Progenitor cell of endocrine pancreas (in vitro differentiated cells): ENCODE measurements at places on chromosomes 3 and 15. TPM values are rescaled to one million over a fixed set of nuclear protein-coding genes. Genes with fewer than 3 reads are reported as not detected.
A peak's percentile ranks its signal among the peaks of the same experiment; 100 is the strongest.

DNA sequence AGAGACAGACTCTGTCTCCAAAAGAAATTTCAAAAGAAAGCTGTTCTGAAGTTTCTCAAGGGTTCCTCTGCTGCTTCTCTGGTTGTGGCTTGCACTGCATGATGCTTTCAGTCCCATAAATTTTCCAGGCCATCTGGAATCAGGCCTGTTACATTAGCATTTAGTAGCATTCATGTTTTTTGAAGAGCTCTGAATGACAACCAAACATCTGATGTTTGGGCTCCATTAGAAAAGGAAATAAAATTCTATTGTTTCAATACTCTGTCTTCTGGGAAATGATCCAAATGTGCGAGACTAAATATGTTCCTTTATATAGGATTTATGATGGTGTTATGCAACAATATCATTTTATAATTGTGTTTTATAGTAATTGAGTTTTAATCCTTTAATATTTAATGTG lies 455.8 kb downstream of the GABRG3 start:
- H3K4me3 ChIP-seq, result no peak overlapping the region
- no peak for DNase-seq
- no peaks in the 10 kb centered on the region for H3K4me1 ChIP-seq
- H3K27ac ChIP-seq, result no peak overlapping the region
- no peaks in the 10 kb centered on the region for H3K36me3 ChIP-seq
- H3K27me3 ChIP-seq, result no peaks in the 10 kb centered on the region

- no peak overlapping the region for H3K4me3 ChIP-seq
- H3K27ac ChIP-seq, result no peak overlapping the region
- no peak for DNase-seq
- no peaks in the 10 kb centered on the region for H3K27me3 ChIP-seq
These were observed 10.4 kb downstream of the TEX264 start for GRCh38 chr3:51681453-51681852.

- no peak for DNase-seq
- H3K4me3 ChIP-seq, result peak overlapping the region; percentile 60
- H3K27me3 ChIP-seq, result peaks cover 62% of the 10 kb centered on the region
These were observed 1.8 kb downstream of the DAPK2 start for GRCh38 chr15:64044300-64045100.

GRCh38 chr3:21273259-21274025 lies 477.6 kb downstream of the ZNF385D start:
- DNase-seq, result no peak
- no peak overlapping the region for H3K27ac ChIP-seq
- H3K4me3 ChIP-seq, result no peak overlapping the region
- H3K27me3 ChIP-seq, result no peaks in the 10 kb centered on the region
- no peaks in the 10 kb centered on the region for H3K4me1 ChIP-seq

- H3K27ac ChIP-seq, result no peak overlapping the region
- no peaks in the 10 kb centered on the region for H3K36me3 ChIP-seq
- no peaks in the 10 kb centered on the region for H3K4me1 ChIP-seq
- DNase-seq, result no peak
- no peaks in the 10 kb centered on the region for H3K27me3 ChIP-seq
These were observed 251.5 kb upstream of the CBLB start for GRCh38 chr3:106120356-106120755.

GRCh38 chr3:159887911-159888310 lies 100.7 kb upstream of the IL12A start:
- no peak for DNase-seq
- no peaks in the 10 kb centered on the region for H3K4me1 ChIP-seq
- H3K27me3 ChIP-seq, result no peaks in the 10 kb centered on the region
- no peak overlapping the region for H3K4me3 ChIP-seq
- H3K27ac ChIP-seq, result no peak overlapping the region

DNA sequence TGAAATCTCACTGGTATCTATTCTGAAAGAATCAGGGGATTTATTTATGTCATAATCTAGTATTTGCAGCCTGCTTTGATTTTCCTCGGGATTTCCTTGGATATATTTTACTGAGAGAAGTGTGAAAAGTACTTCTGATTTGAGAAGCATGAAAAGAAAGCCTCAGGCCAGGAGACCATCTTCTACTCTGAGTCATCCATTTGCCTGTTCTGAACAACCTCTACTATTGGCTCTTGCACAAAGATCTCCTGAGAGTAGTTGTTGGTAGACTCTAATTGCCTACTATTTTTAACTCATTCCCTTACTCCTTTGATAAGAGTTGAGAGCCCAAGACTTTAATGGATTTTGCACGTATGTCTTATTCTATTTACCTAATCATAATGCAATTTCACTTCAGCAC lies 318.9 kb downstream of the BCHE start:
- no peak overlapping the region for H3K27ac ChIP-seq
- H3K4me3 ChIP-seq, result no peak overlapping the region
- H3K27me3 ChIP-seq, result no peaks in the 10 kb centered on the region
- no peak for DNase-seq
- H3K4me1 ChIP-seq, result no peaks in the 10 kb centered on the region

- no peak overlapping the region for H3K4me3 ChIP-seq
- no peak for DNase-seq
- peaks cover 31% of the 10 kb centered on the region for H3K36me3 ChIP-seq
- no peak overlapping the region for H3K27ac ChIP-seq
These were observed 32.0 kb downstream of the FAIM start for GRCh38 chr3:138640537-138640936.

- H3K27me3 ChIP-seq, result no peaks in the 10 kb centered on the region
- no peak overlapping the region for H3K4me3 ChIP-seq
- peak overlapping the region; percentile 50 for H3K27ac ChIP-seq
- DNase-seq, result no peak
- H3K4me1 ChIP-seq, result peaks cover 33% of the 10 kb centered on the region
These were observed 121.6 kb upstream of the LMOD3 start for GRCh38 chr3:69244039-69244438.

NR1I2 gene
- total RNA-seq, result 0.62 and 1.0 TPM in 2 replicates

DNA sequence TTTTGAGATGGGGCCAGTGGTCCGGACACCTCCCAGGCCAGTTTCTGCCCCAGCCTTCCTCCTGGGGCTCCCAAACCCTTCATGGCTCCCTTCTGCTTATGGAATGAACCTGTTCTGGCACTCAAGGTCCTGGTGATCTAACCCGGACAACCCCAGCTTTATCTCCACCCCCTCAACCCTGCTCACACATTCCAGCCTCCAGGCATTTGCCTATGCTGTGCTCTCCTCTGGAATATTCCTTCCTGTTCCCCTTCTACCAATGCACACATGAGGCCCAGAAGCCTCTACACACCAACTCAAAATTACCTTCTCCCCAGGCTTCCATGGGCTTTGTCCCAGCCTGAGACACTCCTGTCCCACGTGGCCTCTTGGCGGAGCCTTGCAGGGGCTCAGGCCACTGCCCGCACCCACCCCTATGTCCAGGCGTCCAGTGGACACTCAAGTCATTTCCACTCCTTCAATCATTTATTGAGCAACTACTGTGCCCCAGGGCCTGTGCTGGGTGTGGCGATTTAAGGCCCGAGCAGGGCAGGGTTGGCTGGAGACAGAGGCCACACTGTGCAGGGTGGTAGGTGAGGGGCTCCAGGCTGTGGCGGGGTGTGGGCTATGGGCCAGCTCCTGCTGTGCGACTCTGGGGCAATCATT lies 18.8 kb downstream of the PLXND1 start:
- peaks cover 3% of the 10 kb centered on the region for H3K27me3 ChIP-seq
- no peak for DNase-seq
- H3K36me3 ChIP-seq, result no peaks in the 10 kb centered on the region
- no peak overlapping the region for H3K27ac ChIP-seq

GRCh38 chr15:47398594-47398993 lies 318.7 kb upstream of the SEMA6D start:
- no peaks in the 10 kb centered on the region for H3K36me3 ChIP-seq

GRCh38 chr15:67105065-67105951 lies 39.9 kb downstream of the SMAD3 start:
- H3K4me3 ChIP-seq, result no peak overlapping the region
- peaks cover 4% of the 10 kb centered on the region for H3K36me3 ChIP-seq
- no peak for DNase-seq
- peaks cover 32% of the 10 kb centered on the region for H3K4me1 ChIP-seq
- peak overlapping the region; percentile 18 for H3K27ac ChIP-seq

GRCh38 chr3:108398510-108398909 lies 102.2 kb downstream of the HHLA2 start:
- DNase-seq, result no peak
- H3K27me3 ChIP-seq, result peaks cover 4% of the 10 kb centered on the region
- H3K27ac ChIP-seq, result no peak overlapping the region

LMLN gene
- 8.0 and 14.4 TPM in 2 replicates for total RNA-seq

CHRM5 gene
- total RNA-seq, result not detected in 2 replicates

EFHB gene
- 1.2 and 1.4 TPM in 2 replicates for total RNA-seq

SMAD6 gene
- total RNA-seq, result 35.5 and 38.9 TPM in 2 replicates

BNC1 gene
- total RNA-seq, result 0.58 and 0.67 TPM in 2 replicates

NAALADL2 gene
- 10.4 TPM in 2 replicates for total RNA-seq

MESP2 gene
- total RNA-seq, result not detected in 2 replicates

GRCh38 chr3:22684739-22685138 lies 518.4 kb upstream of the UBE2E2 start:
- peaks cover 3% of the 10 kb centered on the region for H3K4me1 ChIP-seq
- H3K27ac ChIP-seq, result no peak overlapping the region
- H3K4me3 ChIP-seq, result no peak overlapping the region

GRCh38 chr15:78174401-78174800 lies 25.2 kb downstream of the IDH3A start:
- H3K4me1 ChIP-seq, result no peaks in the 10 kb centered on the region
- no peaks in the 10 kb centered on the region for H3K27me3 ChIP-seq
- no peak overlapping the region for H3K4me3 ChIP-seq
- H3K27ac ChIP-seq, result no peak overlapping the region
- peaks cover 12% of the 10 kb centered on the region for H3K36me3 ChIP-seq

- no peaks in the 10 kb centered on the region for H3K4me1 ChIP-seq
- H3K27ac ChIP-seq, result no peak overlapping the region
- no peaks in the 10 kb centered on the region for H3K36me3 ChIP-seq
These were observed 119.6 kb upstream of the EPHA3 start for GRCh38 chr3:88987776-88988175.

DNA sequence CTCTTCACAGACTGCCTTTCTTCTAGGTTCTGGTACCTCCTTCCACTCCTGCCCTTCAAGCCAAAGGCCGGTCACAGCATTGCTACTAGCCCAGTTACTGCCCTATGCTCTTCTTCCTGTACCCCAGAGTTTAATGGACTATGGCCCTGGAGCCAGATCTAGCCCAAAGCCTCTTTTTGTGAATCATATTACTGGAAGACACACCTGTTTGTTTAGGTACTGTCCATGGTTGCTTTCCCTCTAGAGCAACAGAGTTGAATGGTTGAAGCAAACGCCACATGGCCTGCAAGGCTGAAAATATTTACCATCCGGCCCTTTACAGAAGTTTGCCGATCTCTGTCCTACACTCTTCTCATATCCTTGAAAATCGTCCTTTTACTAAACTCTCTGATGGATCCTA lies 47.0 kb downstream of the PDZRN3 start:
- peaks cover 15% of the 10 kb centered on the region for H3K4me1 ChIP-seq
- H3K27me3 ChIP-seq, result peaks cover 11% of the 10 kb centered on the region
- no peak for DNase-seq
- H3K36me3 ChIP-seq, result peaks cover 6% of the 10 kb centered on the region
- H3K27ac ChIP-seq, result no peak overlapping the region
- H3K4me3 ChIP-seq, result no peak overlapping the region

ZNF660 gene
- 22.6 and 27.1 TPM in 2 replicates for total RNA-seq

EDC3 gene
- 61.6 and 62.6 TPM in 2 replicates for total RNA-seq

EIF3J gene
- total RNA-seq, result 75.8 and 81.7 TPM in 2 replicates

COPS2 gene
- 84.0 and 86.7 TPM in 2 replicates for total RNA-seq

- H3K4me1 ChIP-seq, result peaks cover 32% of the 10 kb centered on the region
- peak overlapping the region; percentile 81 for H3K4me3 ChIP-seq
- DNase-seq, result no peak
- peaks cover 24% of the 10 kb centered on the region for H3K36me3 ChIP-seq
These were observed 3.3 kb downstream of the PPP4R2 start for GRCh38 chr3:72999951-73000350.

LIPH gene
- total RNA-seq, result 0.11 and 0.79 TPM in 2 replicates

DNA sequence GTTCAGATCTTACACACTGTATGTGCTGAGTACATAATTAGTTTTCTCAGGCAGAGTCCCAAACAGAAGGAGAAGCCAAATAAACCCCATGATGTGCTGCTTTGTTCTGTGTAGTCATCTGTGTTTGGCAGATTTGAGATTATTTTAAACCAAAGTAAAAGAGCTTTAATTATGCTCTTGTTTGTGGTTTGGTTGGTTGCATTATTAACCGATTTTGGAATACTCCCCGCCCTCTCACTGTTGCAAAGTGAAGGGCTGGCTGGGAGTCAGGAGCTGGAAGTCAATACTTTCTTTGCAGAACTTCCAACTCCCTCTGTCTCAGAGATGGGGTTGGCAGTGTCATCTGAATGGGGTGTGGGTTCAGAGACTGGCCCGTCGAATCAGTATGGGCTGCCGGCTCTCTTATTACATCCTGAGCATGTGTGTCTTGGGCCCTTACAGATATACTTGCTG lies 34.4 kb downstream of the SLCO3A1 start:
- peaks cover 6% of the 10 kb centered on the region for H3K27me3 ChIP-seq
- H3K36me3 ChIP-seq, result no peaks in the 10 kb centered on the region
- H3K4me3 ChIP-seq, result no peak overlapping the region
- DNase-seq, result no peak
- H3K4me1 ChIP-seq, result no peaks in the 10 kb centered on the region
- no peak overlapping the region for H3K27ac ChIP-seq

DNA sequence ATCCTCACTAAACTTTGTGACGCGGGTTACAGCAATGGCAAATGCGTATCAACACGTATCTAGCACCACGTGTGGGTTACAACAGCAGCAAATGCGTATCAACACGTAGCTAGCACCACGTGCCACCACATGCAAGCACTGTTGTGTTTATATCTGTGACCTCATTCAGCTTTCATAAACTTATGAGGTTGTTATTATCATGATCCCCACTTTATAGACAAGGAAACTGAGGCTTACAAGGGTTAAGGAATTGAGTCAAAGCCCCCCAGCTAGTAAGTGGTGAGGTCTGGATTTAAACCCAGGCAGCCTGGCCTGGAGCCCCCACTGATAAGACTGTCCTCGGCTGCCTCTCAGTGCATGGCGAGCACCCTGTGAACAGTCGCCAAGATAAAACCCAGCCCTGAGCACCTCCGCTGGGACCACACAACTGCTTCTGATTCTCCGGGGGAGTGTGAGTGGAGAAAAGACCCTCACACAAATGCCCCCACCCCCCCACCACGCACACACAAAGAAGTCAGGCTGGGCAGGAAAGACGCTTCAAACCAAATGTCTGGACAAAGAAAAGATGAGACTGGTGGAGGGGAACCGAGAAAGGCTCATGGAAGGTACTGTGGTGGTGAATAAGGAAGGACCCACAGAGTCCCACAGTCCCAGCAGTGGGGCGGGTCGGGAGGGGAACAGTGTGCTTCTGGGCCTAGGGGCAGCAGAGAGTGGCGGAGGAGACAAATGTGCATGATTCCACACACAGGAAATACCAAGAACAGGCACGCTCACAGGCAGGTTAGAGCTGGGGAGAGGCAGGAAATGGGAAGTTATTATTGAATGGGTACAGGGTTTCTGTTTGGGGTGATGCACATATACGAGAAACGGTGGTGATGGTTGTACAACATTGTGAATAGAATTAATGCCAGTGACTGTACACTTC lies 173.4 kb downstream of the XXYLT1 start:
- DNase-seq, result no peak
- H3K4me3 ChIP-seq, result no peak overlapping the region
- no peaks in the 10 kb centered on the region for H3K27me3 ChIP-seq
- peaks cover 7% of the 10 kb centered on the region for H3K36me3 ChIP-seq
- peaks cover 9% of the 10 kb centered on the region for H3K4me1 ChIP-seq

BLOC1S6 gene
- 45.8 and 50.8 TPM in 2 replicates for total RNA-seq

ANKDD1A gene
- total RNA-seq, result 1.4 and 2.0 TPM in 2 replicates

WDR93 gene
- 0.91 and 1.3 TPM in 2 replicates for total RNA-seq
